HFF-Myc (cell line): ENCODE measurements at places on chromosomes 4 and X.

GRCh38 chr4:158302076-158302866 lies 92.0 kb downstream of the TMEM144 start:
- no peak for DNase-seq

DNA sequence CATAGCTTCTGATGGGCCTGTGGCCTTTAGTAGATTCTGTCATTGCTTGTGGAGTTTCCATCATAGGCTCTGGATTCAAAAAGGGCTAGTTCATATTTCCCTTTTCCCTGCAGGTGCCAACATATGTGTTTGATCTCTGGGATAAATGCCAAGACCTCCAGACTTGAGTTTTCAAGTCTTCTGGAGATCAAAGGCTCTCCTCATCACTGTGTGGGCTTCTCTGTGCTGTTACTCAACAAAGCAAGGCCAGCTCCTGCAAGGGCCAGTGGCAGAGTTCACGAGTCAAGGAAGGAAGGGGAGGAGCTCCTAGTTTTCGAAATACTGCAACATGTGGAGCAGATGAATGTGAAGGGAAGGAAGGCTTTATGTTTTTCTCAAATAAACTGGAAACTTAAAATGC lies 62.7 kb upstream of the SCML1 start:
- no peak for DNase-seq

DNA sequence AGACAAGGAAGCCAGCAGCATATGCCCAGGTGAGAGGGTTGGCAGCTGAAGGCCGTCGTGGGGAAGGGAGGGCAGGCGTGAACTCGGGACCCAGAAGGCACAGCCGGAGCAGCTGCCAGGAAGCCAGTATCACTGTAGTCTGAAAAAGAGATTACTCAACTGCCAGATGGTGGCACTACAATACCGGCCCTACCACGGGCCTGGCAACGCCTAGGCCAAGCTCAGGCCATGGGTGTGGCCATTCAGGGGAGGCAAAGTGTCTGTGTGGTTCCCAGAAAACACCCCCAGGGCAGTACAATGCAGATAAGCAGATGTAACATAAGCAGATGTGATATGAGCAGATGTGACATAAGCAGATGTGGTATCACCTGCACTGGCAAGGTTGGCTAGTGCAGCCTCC lies 236.0 kb downstream of the AFAP1 start:
- no peak for DNase-seq

DNA sequence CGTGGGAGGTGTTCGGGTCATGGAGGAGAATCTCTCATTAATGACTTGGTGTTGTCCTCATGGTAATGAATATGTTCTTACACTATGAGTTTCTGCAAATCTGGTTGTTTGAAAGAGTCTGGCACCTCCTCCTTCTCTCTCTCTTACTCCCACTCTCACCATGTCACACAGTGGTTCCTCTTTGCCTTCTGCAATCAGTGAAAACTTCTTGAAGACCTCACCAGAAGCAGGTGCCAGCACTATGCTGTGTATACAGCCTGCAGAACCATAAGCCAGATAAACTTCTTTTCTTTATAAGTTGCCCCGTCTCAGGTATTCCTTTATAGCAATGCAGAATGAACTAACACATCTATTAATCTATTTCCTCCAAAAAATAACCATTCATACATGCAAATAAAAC lies 275.0 kb downstream of the ANTXR2 start:
- DNase-seq: no peak

GRCh38 chrX:136097871-136098805 lies 49.2 kb upstream of the FHL1 start:
- no peak for DNase-seq
